ENCODE measurements at places on chromosomes 13 and 19.
A peak's percentile ranks its signal among the peaks of the same experiment; 100 is the strongest.

DNA sequence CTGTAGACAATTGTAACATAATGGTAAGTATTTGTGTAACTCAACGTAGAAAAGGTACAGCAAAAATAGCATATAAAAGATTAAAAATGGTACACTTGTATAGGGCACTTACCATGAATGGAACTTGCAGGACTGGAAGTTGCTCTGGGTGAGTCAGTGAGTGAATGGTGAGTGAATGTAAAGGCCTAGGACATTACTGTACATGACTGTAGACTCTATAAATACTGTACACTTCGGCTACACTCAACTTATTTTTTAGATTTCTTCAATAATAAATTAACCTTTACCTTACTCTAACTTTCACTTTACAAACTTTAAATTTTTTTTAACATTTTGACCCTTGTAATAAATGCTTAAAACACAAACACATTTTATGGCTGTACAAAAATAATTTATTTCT lies 72.1 kb upstream of the FAM216B start:
- H3K4me1 ChIP-seq, result no peaks in the 10 kb centered on the region
- no peaks in the 10 kb centered on the region for H3K36me3 ChIP-seq
- ATAC-seq, result no peak
- H3K27ac ChIP-seq, result no peak overlapping the region

DNA sequence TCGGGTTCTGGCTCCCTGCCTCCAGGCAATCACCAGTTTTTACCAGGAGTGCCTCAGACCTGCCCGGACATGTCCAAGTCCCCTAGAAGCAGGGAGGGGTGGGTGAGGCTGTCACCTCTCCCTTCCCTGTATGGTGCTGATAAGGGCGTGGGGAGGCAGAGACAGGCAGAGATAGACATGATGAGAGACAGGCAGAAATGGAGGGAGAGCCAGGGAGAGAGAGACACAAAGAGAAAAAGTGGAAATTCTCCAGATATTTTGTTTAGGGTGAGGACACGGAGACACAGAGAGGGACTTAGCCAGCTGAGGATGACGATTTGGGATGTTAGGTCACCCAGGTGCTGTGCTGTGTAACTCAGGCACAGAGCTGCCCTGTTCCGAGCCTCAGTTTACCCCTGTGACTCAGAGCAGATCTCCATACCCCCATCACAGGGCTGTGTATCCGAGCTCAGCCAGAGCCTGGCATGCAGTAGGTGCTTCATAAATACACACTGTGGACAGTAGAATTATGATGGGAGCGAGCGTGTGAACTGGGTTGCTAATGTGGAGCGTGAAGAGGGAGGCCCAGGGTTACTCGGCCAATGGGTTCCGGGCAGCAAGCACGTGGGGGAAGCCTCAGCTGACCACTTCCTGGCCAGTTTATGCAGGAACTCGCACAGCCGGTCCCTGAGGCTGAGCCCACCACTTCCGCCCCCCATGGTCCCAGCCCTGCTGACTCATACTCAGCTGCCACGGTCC lies 11.9 kb upstream of the GDF15 start:
- H3K27ac ChIP-seq, result peak overlapping the region; percentile 68
- peaks cover 9% of the 10 kb centered on the region for H3K4me1 ChIP-seq
- peak overlapping the region; percentile 61 for H3K4me3 ChIP-seq
- peak; percentile 98 for ATAC-seq
- H3K27me3 ChIP-seq, result no peaks in the 10 kb centered on the region

- no peaks in the 10 kb centered on the region for H3K4me1 ChIP-seq
- peaks cover 15% of the 10 kb centered on the region for H3K27me3 ChIP-seq
- no peaks in the 10 kb centered on the region for H3K36me3 ChIP-seq
- no peak overlapping the region for H3K27ac ChIP-seq
- no peak for ATAC-seq
- no peak overlapping the region for H3K4me3 ChIP-seq
Observed at GRCh38 chr13:47046706-47047105, 149.9 kb upstream of the HTR2A start.

GRCh38 chr19:41478875-41479756 lies 36.2 kb downstream of the ERICH4 start:
- H3K4me3 ChIP-seq, result no peak overlapping the region
- H3K27ac ChIP-seq, result no peak overlapping the region
- H3K4me1 ChIP-seq, result no peaks in the 10 kb centered on the region
- no peak for ATAC-seq
- H3K36me3 ChIP-seq, result no peaks in the 10 kb centered on the region

- no peaks in the 10 kb centered on the region for H3K27me3 ChIP-seq
- H3K4me3 ChIP-seq, result no peak overlapping the region
- ATAC-seq, result no peak
- no peaks in the 10 kb centered on the region for H3K4me1 ChIP-seq
- no peak overlapping the region for H3K27ac ChIP-seq
Observed at GRCh38 chr13:89951341-89951740, 1396.1 kb upstream of the MIR17HG start.

DNA sequence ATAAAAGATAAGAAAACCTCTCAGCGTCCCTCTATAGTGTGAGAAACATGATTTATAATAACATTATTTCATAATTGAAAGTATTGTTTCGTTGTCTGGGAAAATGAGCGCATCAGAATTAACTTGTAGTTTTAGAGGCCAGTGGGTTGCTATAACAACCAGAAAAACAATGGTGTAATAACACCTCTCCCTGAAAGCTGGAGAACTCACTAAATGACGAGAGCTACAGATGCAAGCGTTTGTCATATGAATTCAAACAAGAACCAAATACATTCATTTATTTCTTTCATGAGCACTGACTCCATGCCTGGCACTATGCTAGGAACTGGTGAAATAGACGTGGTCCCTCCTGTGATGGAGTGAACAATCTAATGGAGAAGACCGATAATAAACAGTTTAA lies 16.3 kb downstream of the KBTBD7 start:
- ATAC-seq, result peak; percentile 63
- H3K27ac ChIP-seq, result peak overlapping the region; percentile 78
- H3K4me3 ChIP-seq, result no peak overlapping the region

Data from activated T-helper 17 cell treated with anti-CD3 and anti-CD28 coated beads, Interleukin-2, amount 50 U/mL, for 72 hours (primary cell).